K562 (cell line): ENCODE measurements at places on chromosomes 11 and 22.

DNA sequence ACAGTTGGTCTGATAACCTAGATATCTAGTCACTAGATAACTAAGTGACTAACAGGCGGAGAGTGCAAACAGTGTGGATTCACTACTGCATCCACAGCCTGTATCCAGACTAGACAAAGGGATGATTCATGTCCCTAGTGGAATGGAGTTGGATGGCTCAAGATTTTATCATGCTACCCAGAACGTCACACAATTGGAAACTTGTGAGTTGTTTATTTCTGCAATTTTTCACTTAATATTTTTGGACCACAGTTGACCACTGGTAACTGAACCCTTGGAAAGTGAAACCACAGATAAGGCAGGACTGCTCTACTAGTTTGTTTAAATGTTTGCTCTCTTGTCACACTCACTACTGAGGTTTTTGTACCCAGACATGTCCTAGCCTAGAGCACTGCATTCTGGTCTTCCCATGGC, 76.0 kb downstream of the UBASH3B start:
- no peak for DNase-seq

- DNase-seq: no peak
These were observed 26.4 kb upstream of the FAT3 start for GRCh38 chr11:92198268-92198667.

GRCh38 chr11:85939099-85940015, 84.2 kb downstream of the CCDC83 start:
- no peak for DNase-seq

GRCh38 chr11:130101661-130102060, 32.0 kb downstream of the APLP2 start:
- DNase-seq: no peak

- no peak for DNase-seq
These were observed 16.4 kb downstream of the FNBP4 start for GRCh38 chr11:47750725-47751124.

- no peak for DNase-seq
These were observed 90.3 kb downstream of the MTMR3 start for GRCh38 chr22:29973269-29973668.

DNA sequence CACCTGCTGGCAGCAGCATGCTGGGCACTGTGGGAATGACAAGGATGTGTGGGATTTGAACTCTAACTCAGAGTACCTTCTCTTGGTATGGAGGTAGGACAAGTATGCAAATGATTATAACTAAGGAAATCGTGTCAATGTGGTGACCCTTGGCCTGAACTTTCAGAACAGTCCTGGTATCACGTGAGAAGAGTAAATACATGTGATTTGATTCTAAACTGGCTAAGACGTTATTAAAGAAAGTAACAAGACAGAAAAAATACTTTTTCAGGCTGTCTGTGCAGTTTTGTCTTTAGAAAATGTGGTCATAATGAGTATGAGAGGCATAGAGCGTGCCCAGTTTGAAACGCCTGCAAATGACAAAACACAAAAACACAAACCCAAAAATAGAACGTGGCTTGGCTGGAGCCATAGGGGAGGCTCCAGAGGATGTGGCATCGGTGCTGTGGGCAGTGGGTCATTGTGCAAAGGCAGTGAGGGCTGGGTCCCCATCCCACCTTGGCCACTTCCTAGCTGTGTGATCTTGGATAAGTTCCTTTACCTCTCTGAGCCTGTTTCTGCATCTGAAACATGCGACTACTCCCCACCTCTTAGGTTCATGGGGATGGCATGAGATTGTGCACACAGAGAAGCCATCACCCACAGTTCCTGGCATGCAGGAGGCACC, 18.4 kb upstream of the IL2RB start:
- no peak for DNase-seq

GRCh38 chr11:65260756-65261590, 789 bp upstream of the POLA2 start:
- no peak for DNase-seq

DNA sequence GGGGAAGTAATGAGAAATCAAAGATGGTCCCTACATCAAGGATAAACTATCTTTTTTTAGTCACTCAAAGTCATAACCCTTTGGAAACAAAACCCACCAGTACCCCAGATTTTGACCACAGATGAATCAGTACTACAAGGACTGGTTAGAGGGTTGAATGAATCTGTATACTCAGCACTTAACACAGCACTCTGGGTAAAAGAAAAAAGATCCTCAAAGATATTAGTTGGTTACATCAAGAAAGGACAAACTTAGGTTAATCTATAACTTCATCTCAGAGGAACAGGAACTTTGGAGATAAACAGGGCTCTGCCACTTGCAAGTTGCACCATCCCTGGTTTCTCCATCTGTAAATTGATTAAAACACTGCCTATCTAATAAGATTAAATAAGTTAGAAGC, 18.8 kb downstream of the SC5D start:
- no peak for DNase-seq

DNA sequence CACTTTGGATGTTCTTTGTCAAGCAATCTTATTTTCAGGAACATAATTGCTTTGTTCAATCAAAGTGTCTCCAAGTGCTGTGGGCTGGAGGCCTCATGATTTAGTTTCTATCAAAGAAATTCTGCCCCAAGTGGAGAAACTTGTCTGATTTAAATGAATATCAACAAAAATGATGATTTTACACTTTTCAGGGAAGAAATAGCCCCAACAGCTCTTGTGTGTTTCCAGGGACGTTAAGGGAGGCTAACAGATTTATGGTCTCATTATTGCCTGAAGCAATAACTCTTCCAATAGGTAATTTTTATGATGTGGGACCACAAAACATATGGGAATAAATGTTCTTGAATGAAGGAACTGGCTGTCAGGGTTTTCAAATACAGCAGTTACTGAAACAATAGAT, 699.1 kb downstream of the FAM181B start:
- DNase-seq: no peak

DNA sequence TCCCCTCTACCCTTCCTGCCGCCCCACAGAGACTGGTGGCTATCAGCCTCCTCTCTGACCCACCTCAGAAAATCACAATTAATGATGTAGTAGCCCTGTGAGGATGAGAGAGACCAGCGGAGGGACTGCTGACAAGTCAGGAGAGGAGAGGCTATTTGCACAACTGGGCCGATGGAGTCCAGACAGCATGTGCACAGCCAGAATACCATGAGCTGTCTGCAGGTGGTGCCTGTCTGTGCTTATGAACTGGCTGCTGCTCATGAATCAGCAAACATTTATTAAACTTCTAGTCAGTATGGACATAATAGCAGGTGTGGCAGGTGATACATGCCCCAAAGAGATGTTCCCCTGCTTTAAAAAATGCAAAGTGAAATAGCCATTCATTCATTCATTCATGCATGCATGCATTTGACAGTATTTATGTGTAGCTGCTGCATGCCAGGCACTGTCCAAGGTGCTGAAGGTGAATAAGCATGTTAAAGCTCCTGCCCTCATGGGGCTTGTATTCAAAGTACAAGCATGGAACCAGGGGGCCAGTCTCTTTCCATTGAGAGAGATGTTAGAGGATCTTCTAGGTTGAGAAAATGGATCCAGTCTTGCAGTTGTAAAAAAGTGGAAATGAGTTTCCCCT, 141.3 kb downstream of the GRIK4 start:
- DNase-seq: no peak

DNA sequence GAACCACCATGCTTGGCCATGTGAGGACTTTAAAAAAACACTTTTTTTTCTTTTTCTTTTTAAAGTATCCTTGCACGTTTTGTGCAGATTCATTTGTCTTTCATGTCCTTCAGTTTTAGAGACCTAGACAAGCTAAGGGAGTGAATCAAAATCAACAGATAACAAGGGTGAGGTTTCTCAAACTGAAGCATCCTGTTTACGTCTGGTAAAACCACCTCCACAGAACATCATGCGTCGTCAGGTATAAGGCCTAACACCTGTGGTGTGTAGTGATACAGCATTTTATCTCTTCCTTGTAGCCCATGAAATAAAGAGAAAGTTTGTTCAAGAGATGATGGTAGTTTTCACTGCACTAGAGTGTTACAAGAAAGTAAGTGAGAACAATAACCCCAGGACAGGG, 26.3 kb upstream of the CSF2RB start:
- no peak for DNase-seq

GRCh38 chr22:50144005-50144614, 26.4 kb upstream of the PANX2 start:
- no peak for DNase-seq

DNA sequence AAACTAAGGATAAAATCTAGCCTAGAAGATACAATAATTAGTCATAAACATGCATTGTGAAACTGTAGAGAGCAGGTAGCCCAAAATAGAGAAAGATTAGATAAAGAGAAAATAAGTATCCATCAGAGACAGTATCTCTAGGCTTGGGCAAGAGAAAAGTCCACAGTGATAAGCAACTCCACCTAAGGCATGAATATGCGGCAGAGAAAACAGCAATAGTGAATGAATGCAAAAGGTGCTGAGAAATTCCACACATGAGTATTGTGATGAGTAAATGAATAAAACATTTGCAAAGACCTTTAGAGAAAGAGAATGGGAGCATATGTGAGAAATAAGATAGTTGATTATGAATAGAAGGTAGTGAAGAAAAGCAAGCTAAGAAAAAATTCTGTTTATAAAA, 8.7 kb downstream of the MS4A2 start:
- no peak for DNase-seq

- DNase-seq: peak; percentile 58
These were observed 65.8 kb upstream of the SEPTIN5 start for GRCh38 chr22:19648419-19648929.

GRCh38 chr11:122100756-122101080, 15.3 kb downstream of the BLID start:
- DNase-seq: no peak

DNA sequence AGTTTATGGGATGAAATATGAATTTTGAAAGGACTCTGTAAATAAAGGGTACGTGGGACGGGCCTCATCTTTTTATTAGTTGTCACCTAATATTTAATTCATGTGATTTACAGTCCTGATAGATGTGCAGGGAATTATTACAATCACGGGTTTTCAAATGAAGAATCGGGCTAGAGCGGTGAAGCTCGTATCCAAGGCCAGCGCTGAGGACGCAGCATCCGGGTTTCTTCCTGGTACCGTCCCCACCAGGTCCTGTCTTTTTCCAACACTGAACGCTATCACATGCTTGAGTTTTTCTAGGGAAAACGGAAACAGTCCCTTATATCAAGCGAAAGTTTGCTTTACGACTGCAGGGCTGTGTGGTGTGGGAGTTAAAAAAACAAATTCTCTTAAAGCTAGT, 787 bp downstream of the SMDT1 start:
- DNase-seq: no peak

DNA sequence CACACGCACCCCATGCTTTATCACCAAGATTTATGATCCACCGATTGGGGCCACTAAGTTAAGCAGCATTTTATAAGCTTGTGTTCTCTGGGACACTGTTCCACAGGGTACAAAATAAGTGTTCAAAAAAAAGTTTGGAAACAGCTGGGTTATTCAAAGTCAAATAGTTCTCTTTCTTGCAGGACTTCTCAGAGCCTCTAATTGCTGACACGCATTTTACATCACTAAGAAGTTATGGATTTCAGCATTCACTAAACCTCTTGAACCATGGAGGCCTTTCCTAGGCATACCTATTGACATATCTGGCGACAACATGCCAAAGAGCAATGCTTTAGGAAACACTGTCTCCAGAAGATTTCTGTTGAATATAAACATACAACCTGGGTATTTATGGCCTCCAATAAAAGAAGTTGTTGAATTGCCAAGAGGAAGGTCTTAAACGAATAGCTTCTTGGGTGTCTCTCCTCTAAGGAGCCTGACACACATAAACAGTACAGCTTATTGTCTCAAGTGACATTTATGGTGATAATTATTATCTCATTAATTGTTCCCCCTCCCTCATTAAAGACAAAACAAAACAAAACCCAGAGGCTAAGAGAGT, 147.1 kb upstream of the ARHGAP20 start:
- no peak for DNase-seq

- no peak for DNase-seq
These were observed 243.4 kb upstream of the PLET1 start for GRCh38 chr11:112504056-112504455.

DNA sequence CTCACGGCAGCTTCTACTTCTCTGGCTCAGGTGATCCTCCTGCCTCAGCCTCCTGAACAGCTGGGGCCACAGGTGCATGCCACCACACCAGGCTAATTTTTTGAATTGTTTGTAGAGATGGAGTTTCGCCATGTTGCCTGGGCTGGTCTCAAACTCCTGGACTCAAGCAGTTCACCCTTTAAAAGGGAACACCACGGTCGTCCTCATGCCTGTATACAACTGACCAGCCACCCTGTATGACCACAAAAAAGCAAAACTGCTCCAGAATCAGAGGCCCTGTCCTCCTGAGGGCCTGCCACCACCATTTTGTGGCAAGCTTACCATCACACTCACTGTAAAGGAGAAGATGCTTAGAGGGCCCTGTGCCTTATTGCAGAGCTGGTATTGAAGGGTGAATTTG, 2.2 kb downstream of the GLB1L3 start:
- no peak for DNase-seq

DNA sequence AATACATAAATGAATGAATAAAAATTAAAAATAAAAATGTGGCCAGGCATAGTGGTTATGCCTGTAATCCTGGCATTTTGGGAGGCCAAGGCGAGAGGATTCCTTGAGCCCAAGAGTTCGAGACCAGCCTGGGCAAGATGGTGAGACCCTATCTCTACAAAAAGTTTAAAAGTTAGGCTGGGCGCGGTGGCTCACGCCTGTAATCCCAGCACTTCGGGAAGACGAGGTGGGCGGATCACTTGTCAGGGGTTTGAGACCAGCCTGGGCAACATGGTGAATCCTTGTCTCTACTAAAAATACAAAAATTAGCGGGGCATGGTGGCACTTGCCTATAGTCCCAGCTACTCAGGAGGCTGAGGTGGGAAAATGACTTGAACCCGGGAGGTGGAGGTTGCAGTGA, 9.7 kb upstream of the BEST1 start:
- no peak for DNase-seq
